ENCODE measurements at places on chromosomes 7 and 10.

GRCh38 chr10:124904796-124905195 lies 37.1 kb upstream of the ZRANB1 start:
- no peak for DNase-seq

DNA sequence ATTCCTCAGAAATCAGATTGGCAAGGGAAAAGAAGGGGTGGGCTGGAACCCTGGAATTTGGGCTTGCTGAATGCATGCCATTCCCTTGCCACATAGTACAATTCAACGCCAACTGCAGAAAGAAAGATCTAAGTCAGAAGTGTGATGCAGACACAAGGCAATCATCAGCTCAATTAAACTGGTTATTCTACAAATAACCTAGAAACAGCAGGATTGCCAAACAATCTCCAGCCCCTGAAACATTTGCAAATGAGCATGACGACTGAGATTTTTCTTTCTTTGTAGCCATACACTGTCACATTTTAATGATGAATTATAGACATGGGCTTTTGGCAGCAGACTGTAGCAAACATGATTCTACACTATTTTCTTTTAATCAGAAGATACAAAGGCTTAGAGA lies 16.5 kb upstream of the CREB5 start:
- DNase-seq, result no peak

DNA sequence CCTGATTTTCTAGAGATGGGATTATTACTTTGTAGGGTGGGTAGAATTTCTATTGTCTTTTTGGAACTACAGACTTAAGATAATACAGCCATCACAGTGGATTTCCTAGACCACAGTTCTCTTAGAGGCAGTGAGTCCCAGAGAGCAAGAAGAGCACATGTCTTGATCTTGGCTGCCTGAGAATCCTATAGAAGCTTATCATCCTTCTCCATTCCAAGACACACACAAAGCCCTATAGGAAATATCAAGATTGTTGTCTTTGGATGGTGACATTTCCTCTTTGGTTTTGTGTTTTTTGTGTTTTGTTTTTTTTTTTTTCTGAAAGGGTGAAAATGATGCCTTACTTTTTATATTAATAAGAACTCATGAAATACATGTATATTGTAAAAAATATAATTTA lies 143.1 kb downstream of the AHR start:
- DNase-seq, result no peak

DNA sequence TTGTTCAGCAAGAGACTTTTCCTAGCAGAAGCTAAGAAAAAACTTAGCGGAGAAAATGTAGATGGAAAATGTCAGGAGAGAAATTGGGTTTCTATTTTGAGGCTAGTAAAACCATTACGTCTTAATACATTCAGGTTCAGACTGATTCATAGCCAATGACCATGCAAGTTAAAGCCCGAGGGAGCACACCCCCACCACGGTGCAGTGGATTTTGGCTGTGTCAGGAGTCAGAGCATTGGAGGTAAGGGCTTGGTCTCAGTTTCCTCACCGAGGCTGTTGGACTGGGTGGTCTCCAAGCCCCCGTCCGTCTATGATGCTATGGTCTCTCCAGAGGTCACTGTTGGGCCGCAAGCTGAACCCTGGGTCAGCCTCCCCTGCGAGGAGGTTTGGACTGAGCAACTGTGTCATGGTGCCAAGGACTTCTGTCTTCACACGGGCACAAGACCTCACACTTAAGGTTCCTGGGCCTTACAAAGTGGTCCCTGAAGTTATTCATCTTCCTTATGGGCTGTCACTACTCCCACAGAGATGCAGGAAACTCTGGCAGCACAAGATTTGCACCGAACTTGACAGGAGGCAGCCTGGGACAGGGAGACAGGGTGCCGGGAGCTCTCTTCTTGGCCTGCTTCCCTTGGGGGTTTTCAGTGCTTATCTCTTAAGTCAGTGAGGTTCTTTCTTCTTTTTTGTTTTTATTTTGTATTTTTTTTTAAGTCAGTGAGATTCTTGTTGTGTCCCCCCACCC lies 186.8 kb downstream of the PHTF2 start:
- no peak for DNase-seq

DNA sequence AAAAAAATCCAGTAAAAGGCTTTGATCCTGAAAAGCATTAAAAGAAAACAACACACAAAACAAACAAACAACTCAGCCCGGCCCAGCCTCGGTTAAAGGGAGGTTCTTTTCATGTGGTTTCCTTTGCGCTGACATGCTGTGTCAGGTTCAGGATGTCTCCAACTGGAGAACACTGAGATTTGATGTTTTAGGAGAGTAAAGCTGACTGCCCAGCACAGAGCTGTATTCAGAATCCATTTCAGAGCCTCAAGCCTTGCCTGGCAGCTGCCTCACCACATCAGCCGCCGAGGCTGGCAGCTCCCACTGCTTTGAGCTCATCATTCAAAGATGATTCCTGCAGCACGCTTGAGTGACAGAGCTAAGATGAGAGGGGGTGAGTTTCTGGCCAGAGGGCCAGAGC lies 205.8 kb upstream of the LYZL1 start:
- DNase-seq, result no peak

DNA sequence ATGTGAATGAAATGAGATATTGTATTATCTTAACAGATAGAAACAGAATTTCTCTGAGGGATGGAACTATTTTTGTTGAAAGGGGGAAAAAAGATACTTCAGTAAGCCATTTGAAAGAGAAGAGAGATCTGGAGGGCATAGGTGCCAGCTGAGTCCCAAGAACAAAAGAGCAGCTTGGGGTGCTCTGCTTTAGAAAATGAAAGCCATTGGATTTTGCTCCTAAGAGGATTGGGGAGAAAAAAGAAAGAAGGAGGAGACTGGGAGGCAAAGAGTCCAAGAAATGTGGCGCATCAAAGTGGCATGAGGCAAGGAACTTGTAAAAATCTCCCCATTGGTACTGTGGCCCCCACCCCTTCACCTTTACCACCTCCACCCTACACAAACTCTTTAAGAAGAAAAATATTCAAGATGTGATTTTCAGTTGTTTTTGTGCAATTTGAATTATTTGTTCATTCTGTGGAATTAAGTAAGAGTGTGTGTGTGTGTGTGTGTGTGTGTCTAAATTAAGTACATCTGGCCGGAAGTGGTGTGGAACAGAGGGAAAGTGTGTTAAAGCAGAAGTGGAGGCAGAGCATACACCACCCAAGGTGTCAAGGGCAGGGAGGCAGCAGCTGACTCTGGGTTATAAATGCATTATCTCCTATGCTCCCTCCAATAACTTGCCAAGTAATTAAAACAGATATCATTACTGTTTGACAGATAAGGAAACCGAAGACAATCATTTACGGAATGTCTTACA lies 9.9 kb upstream of the GNAI1 start:
- no peak for DNase-seq

DNA sequence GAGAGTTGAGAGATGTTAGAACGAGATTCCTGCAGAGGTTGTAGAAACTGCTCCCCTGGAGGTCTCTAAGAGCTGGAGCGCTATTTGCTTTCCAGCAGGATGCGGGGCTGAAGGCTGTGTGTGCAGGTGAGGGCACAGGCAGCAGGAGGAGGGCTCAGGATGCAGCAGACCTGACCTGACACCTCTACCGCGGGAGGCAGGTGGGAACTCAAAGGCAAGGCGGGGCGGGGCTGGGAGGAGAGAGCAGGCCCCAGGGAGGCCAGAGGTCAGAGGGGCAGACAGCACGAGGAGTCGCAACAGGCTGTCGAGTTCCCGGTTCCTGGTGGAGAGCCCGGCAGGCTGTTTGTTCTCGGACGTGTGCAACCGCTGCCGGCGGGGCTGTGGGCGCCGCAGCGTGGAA lies 7.9 kb upstream of the CRTAC1 start:
- no peak for DNase-seq

DNA sequence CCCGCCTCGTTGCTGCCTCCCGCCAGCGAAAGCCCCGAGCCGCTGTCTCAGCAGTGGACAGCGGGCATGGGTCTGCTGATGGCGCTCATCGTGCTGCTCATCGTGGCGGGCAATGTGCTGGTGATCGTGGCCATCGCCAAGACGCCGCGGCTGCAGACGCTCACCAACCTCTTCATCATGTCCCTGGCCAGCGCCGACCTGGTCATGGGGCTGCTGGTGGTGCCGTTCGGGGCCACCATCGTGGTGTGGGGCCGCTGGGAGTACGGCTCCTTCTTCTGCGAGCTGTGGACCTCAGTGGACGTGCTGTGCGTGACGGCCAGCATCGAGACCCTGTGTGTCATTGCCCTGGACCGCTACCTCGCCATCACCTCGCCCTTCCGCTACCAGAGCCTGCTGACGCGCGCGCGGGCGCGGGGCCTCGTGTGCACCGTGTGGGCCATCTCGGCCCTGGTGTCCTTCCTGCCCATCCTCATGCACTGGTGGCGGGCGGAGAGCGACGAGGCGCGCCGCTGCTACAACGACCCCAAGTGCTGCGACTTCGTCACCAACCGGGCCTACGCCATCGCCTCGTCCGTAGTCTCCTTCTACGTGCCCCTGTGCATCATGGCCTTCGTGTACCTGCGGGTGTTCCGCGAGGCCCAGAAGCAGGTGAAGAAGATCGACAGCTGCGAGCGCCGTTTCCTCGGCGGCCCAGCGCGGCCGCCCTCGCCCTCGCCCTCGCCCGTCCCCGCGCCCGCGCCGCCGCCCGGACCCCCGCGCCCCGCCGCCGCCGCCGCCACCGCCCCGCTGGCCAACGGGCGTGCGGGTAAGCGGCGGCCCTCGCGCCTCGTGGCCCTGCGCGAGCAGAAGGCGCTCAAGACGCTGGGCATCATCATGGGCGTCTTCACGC lies 825 bp downstream of the ADRB1 start:
- no peak for DNase-seq

- no peak for DNase-seq
Measured at GRCh38 chr10:48910548-48910947, 29.1 kb downstream of the LRRC18 start.

- no peak for DNase-seq
Measured at GRCh38 chr7:65744406-65744805, 128.5 kb upstream of the VKORC1L1 start.

DNA sequence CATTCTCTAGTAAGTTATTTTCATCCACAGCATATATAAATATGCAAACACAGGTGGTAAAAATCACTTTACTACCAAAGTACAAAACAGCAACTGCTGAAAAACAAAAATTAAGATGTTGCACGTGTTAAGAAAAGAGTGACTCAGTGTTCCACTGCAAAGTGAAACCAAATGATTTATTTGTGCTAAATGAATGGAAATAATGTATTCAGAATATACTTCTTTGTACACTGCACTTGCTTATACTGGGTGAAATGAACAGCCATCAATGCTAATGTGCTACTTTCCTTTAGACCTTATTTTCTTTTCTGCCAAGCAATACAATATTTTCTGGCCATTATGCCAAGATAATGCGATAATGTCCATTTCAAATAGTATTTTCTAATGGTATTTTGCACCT lies 38.3 kb upstream of the MRLN start:
- DNase-seq, result no peak

DNA sequence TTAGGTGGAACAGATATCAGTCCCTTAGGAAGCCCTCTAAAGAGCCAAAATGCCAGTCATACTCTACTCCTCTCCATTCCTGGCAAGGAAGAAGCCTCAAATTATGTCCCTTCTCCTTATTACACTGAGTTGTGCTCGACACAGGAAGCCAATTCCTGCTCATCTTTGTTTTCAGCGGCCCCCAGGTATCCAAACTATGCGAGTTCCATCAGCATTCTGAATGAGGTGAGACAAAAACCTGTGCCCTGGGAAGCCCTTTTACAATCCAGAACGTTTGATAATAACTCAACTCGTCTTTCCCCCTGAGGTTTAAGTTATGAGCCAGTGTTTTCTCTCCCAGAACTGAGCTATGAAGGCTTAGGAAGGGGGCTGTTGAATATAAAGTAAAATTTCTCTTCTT lies 580.5 kb downstream of the NXPH1 start:
- no peak for DNase-seq

DNA sequence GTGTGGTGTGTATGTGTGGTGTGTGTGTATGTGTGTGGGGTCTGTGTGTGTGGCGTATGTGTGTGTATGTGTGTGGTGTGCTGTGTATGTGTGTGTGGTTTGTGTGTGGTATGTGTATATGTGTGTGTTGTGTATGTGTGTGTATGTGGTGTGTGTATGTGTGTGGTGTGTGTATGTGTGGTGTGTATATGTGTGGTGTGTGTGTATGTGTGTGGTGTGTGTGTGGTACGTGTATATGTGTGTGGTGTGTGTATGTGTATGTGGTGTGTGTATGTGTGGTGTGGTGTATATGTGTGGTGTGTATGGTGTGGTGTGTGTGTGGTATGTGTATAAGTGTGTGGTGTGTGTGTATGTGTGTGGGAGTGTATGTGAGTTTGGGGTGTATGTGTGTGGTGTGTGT lies 428.7 kb downstream of the PAXIP1 start:
- no peak for DNase-seq

DNA sequence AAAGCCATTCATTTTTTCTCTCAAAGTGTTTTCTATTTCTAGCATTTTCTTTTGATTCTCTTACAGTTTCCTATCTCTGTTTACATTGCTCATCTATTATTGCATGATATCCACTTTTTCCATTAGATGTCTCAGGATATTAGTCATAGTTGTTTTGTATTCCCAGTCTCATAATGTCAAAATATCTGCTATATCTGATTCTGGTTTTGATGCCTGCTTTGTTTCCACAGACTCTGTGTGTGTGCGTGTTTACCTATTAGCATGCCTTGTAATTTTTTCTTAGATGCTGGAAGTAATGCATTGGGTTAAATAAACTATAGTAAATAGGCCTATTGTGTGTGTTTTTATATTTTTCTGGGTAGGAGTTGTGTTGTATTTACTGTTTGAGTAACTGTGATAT lies 1126.3 kb downstream of the SORCS1 start:
- no peak for DNase-seq

GRCh38 chr7:52311886-52312285 lies 723.5 kb upstream of the POM121L12 start:
- no peak for DNase-seq

GRCh38 chr10:87505366-87506111 lies 846 bp downstream of the MINPP1 start:
- DNase-seq, result peak; percentile 50

GRCh38 chr7:39085590-39086049 lies 107.9 kb downstream of the POU6F2 start:
- DNase-seq, result no peak

DNA sequence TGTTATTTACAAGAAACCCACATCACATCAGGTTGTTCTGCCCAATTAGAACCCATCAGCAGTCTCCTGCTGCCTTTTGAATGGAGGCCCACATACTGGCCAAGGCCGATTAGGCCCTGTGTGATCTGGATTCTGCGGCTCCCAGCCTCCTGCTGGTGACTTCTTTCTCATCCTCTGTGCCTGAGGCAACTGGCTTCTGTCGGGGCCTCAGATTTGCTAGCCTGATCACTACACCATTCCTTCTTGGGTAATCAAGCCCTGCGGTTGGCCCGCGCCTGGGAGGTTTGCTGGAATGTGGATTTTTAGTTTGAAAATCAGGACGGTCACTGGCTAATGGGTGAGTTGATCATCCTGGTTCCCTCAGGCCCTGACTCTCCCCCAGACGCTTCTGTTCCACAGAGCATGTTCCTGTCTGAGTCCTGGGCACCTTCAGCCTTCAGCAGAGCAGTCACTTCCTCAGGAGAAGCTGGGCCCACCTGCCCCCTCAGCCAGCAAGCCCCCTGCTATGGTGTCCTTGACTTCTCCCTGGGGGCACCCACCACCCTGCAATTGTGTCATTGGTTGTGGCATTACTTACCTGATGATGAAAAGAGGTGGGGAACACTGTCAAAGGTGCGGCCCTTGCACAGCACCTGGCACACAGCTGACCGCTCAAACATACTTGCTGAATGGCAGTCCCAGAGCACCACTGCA lies 207.6 kb downstream of the PHTF2 start:
- no peak for DNase-seq
